ENCODE measurements at places on chromosomes 2 and 18.
A peak's percentile ranks its signal among the peaks of the same experiment; 100 is the strongest.

DNA sequence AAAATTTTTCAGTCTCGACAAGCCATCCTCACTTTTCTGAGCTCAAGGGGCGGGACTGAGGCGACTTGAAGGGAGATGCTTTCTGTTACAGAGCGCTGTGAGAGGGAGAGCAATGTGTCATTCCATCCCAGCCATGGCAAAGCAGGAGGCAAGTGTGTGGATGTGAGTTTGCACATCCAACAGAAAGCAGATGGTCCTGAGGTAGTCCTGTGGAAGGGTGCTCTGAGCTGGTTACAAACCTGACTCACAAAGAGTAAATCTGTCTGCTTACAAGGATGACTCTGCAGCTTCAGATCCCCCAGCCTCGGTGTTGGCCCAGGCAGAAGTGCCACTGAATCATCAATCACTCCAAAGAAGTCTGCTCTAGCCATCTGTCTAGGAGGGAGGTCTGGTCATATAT is 482.0 kb upstream of the DCC start:
- no peak for DNase-seq

- DNase-seq: no peak
These were observed 24.4 kb downstream of the PKP4 start for GRCh38 chr2:158481116-158481515.

GRCh38 chr2:137220438-137220993 is 455.2 kb downstream of the THSD7B start:
- DNase-seq: peak; percentile 89

GRCh38 chr2:59342166-59342565 is 1101.0 kb upstream of the FANCL start:
- DNase-seq: no peak

DNA sequence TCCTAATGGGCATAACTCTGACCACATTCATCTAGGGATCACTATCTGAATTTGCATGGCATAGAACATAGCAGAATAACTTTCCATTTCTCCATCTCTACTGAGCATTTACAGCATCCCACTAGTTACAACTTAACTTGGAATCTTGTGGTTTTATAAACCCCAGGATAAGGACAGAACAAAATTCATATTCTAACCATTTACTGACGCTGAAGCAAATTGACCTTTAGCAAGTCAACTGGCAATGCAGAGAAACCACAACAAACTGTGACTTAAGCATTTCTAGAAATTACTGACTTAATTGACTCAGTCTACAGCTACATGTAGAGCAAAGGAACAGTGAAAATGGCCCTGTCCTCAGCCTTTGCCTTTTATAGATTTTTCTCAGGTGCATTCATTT is 61.2 kb downstream of the DCC start:
- no peak for DNase-seq

DNA sequence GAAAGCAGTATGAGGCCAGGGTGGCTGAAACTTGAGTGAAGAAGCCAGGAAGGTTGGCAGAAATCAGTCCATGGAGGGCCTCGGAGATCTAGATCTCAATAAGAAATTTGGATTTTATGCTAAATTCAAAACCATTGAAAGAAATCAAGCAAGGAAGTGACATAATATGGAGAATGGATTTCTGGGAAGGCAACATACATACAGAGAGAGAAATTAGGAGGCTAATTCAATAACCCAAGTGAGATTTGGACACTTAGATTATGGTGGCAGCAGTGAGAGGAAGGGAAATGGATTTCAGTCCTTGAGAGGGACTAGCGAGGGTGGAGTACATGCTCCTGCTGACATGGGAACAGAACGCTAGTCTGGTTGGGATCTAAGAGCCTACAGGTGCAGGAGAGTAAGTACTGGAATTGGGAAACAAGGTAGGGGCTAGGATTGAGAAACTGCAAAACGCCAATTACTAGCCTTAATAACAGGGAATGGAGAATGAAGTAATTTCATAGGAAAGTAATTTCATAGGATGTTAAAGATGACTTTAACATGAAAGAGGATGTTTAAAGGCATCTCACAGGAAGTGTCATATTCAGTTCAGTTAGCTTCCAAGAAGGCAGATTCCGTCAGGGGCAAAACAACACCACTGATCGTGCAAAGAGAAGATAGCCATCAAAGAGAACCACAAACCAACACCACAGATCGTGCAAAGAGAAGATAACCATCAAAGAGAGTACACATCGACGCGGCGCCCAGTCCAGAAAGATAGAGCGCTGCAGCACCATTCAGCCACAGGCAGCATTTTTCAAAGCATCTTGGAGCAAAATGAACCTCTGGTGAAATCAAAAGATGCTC is 27.2 kb downstream of the CDKL4 start:
- no peak for DNase-seq

GRCh38 chr2:3604991-3605961 is 10.4 kb downstream of the COLEC11 start:
- DNase-seq: peak; percentile 70

DNA sequence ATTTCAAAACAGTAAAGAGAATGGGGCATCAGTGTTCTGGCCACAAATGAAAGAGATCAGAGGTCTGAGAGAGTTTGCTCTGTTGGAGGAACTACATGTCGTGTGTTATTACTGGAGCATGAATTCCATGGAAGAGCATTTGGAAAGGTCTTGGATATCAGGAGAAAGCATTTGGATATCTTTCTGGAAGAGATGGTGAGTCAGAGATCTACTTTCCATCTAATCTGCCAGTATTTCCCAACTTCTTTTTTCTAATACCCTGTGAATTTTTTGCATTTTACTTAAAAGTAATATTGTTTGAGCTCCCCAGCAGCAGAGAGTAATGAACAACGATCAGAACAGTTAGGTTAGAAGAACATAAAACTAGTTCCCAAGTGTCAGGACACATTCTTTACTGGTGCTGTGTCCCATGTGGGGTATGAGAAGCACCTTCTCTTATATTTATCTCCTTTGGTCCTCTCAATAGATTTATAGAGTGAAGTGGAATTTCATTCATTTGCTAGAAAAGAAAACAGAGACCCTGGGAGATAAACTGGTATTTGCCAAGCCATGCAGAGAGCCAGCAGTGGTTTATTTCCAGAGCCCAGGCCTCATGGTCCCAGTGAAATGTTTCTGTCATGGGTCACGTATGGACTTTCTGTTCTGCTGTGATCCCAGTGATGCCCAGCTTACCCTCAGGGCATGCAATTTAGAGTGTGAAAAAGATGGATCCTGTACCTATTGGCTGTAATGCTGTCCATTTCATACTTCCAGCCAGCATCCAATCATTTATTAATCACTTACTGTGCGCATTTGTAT is 130.8 kb upstream of the NT5C1B start:
- DNase-seq: peak; percentile 91

- DNase-seq: peak; percentile 20
These were observed 217 bp downstream of the PXDN start for GRCh38 chr2:1744151-1744445.

DNA sequence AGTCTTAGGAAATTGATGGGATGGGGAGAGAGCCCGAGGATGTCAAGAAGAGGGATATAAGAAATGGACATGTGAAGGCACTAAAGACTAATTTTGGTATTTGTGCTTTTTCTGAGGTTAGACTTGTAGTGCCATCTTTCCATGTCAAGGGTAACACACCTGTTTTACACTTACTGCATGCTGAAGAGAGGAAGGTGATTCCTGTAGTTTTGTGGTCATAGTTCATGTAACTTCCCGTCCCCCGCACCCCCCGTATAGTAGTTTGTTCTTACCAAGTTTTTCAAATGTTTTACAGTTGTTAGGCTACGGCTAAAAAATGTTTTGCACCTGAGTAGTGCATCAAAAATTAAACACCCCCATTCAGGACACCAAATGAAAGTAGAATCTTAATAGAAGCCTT is 73.8 kb downstream of the CLIP4 start:
- no peak for DNase-seq

DNA sequence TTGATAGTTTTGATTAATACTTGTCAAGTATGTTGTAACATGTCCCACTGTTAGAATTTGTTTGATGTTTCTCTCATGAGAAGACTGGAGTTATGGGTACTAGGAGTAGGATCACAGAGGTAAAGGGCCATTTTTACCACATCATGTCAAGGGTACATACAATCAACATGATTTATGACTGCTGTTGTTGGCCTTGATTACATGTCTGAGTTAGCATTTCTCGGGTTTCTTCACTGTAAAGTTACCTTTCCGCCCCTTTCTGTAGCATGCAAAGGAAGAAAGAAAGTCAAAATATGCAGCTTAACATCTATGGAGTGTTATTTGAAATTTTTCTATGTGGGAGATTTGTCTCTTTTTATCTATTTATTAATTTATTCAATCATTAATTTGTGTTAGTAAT is 1456.4 kb downstream of the SUCLG1 start:
- DNase-seq: no peak

DNA sequence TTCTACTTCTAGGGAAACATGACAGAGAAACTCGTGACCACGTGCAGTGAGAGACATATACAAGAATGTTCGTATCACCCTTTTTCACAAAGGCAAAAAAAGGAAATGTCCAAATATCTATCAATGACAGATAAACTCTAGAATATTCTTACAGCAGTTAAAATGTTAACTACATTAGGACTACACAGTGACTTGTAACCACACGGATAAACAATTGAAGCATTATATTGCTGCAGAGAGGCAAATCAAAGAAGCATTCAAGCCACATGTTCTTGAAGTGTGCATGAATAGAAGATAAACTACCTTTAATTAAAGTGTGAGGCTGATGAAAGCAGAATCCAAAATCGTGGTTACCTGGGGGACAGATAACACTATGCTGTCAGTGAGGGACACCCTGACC is 935.3 kb upstream of the KLHL29 start:
- DNase-seq: no peak

- no peak for DNase-seq
These were observed 53.0 kb downstream of the PIEZO2 start for GRCh38 chr18:11096411-11096810.

- no peak for DNase-seq
These were observed 36.7 kb downstream of the KIAA2012 start for GRCh38 chr2:202109737-202110184.

DNA sequence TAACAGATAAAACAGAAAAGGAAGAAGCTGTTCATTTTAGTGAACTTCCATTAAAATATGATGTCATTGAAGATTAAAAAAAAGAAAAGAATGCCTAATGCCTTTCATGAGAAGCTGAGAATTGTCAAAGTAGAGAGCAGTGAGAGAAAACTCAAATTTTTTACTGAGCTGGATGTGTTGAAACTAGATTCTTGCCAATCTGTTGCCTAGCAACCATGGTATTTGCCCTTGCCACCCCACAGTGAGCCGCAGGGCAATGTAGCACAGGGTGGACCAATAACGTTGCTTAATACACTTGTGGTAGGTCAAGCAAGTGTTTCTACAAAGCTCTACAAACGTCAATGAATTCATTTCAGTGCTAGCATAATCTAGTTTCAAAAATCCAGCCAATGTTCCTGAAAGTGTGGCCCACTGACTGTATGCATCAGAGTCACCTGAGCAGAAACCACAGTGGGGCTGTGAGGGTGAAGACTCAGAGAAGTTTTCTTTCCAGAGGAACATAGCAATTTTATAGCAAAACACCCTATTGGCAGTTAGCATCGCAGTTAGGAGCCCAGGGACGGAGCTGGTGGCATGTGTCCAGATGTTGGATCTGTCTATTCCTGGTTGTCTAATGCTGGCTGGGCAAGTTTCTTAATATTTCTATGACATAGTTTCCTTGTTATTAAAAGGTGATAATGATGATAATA is 132.2 kb downstream of the DOCK10 start:
- DNase-seq: peak; percentile 97

DNA sequence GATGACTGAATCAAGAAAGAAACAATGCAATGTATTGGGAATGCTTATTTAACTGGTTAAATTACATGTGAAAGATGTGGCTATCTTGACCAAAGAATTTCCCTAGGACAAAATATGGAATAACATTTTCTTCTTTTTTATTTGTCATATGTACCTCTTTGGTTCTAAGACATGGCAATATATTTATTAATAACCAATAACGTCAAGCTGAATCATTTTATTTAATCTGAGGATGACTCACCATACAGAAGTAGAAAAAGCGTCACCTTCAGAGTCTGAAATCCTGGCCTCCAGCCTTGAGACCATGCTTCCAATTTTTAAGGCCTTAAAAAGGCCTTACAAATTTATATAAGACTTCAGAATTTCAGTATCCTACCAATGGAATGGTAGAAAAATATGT is 1464.9 kb downstream of the SUCLG1 start:
- DNase-seq: peak; percentile 3

DNA sequence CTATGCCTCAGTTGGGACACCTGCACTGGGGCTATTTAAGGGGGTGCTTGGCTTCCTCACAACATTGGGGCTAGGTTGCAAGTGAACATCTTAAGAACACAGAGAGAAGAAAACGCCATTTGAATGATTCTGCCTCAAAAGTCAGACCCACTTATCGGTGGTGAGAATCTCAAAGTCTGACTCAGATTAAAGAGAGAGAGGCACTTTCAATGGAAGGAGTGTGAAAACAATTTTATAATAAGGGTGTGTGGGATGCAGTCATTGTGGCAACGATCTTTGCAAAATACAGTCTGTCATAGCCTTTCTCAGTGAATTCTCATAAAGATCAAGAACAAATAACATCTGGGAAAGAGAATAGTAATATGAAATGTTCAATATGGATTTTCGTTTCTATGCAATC is 41.8 kb downstream of the CCDC102B start:
- DNase-seq: peak; percentile 23

DNA sequence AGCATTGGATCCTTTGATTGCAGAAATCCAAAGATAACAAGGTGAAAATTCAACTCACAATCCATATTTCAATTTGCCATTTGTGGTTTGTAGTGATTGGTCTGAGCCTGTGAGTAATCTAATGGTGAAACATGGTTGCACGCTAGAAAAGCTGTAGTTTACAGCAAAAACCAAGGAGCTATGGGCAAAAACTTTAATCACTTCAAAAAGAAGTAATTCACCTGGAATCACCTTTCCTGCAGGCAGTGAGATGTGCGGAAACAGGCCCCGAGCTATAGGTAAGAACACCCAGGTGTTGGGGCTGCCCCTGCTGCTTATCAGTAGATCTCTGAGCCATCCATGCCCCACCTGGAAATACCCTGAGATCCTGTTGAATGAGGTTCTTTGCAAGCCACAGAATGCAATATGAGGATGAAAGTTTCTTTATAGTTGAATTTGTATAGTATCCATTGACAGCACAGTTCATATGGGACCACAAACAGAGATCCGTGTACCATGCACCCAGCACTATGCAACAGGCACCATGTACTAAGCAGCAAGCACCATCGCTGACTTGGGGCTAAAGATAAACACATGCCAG is 208.2 kb downstream of the SPP2 start:
- DNase-seq: no peak

DNA sequence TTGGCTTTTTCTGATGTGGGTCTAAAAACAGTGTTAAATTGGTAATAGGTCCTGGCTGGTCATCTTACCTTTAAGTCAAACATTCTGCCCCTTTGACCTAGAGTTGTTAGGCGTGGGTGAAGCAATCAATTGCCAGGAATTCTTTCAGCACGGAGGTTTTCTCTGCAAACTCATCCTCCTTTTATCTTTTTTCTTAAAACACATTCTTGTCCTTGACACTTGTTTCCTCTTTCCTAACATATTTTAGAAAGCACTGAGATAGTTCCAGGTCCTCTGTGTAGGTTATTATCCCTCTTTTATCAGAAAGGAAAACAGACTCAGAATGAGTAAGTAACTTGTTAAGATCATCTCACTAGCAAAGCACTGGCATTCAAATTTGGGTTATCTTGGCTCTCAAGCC is 18.6 kb upstream of the AP1S3 start:
- no peak for DNase-seq

Measured in MCF 10A (cell line).